Activated naive CD4-positive, alpha-beta T cell treated with anti-CD3 and anti-CD28 coated beads, Interleukin-2, amount 50 U/mL, for 16 hours (primary cell): ENCODE measurements at places on chromosomes 4 and X.

- DNase-seq = no peak
These were observed 204.1 kb downstream of the BCOR start for GRCh38 chrX:39893417-39894338.

DNA sequence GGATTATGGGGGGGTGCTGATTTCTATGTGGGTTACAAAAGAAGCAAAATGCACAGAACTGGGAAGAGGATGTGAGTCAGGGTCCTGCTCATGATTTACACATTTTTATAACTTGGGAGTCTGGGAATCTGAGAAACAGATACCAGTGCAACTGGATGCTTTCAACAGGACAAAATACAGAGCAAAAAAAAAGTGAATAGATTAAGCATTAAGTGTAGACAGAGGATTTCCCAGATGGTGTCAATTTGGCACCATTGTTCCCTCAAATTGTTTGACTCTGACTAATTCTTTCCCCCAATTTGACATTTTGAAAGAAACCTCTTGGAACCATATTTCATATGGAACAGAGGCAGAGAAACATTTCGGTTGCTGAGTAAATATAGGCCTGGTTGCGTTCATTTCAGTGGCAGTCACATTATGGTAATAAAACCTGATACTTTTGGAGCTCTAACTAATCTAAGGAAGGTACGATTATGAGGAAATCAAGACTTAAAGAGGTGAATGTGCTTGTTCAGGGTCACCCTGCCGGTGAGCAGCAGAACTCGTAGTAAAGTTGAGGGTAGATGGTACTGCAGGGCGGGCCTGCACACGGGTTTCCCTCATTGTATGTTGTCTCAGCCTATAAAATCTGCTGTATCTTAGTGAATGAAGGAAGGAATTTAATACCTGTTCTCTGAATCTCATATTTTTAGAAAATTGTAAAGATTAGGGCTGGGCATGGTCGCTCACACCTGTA lies 18.7 kb upstream of the CDKL5 start:
- DNase-seq = no peak

- DNase-seq = no peak
These were observed 17.1 kb upstream of the TMEM150C start for GRCh38 chr4:82578935-82579334.

DNA sequence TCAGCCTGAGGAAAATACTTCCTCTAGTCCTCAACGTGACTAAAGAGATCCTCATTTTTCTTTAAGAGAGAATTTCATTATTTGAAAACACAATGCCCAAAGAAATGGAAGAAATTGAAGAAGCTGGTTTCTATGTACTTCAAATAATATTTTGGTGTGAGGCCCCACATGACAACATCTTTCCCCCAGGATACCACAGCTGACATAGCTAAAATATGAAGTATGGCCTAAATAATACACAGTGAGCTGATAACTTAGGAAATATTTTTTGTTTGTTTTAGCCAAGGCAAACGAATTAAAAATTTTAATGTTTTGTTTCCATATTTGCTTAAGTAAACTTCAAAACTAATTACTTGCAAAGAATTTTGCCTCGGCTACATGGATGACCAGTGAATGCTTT lies 149.2 kb downstream of the CBR4 start:
- no peak for DNase-seq

DNA sequence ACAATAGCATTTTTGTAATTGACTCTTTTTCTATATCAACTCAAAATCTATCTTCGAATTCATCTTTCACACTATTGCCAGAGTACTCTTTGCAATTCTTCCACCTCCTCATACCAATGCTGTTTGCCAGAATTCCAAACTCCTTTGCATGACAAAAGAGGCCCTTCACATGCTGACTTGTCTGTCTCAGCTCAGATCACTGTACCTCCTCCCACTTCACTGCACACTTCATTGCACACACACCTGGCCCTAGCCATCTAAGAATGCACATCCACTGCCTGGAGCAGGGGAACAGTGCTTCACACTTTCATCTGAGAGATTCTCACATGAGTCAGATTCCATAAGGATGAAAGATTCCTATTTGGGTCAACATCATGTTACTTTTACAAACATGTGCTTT lies 56.5 kb downstream of the PRDM5 start:
- DNase-seq = no peak

- DNase-seq = no peak
These were observed 6.5 kb downstream of the TBC1D14 start for GRCh38 chr4:6916069-6916586.

DNA sequence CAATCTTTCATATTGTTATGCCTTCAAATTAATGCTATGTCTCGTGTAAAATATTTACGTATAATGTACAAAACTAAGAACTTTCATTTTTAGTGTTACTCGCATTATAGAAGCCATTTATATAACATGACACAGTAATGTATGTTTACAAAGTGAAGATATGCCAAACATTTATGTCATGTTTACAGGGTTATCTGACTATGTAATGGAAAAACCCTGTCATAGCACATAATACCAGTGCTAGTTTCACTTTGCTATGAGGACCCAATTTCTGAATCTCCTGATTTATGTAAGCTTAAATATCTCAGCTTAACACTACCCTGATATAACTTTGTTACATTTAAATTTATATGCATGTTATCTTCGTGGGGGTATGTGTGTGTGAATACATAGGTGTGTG lies 233.1 kb downstream of the FAT4 start:
- no peak for DNase-seq

DNA sequence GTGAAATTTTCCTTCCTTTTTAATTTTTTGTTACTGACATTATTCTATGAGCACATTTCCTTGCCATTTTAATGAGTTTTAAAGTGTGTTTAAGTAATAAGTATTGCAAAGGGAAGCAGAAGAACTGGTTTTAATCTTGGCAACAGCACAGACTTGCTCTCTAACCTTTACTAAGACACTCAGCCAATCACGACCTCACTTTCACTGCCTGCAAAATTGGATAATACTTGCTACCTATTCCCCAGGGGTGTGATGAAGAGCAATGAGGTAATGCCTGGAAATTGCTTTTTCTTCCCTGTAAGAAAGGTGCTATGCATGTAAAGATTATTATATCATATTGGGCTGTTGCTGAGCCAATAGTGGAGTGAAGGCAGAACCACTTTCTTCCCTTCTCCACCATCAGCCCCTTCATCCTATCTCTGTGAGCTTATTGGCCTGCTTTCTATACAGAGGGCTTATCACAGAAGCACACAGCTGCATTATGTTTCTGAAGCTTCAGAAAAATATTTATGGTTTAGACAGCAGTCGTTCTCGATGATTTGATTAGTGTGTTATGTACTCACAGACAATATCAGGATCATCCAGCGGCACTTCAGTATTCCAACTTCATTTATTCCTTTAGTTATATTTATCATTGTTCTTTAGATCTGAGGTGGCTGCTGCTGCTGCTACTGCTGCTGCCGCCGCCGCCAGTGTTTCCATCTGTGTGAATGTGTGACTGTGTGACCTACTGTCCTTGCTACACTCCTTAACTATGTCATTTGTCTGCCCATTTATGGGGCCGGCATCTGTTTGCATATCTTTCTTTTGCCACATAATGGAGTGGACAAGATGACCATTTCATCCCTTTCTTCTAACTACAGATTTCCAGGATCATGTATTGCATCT lies 255.1 kb downstream of the C4orf33 start:
- no peak for DNase-seq

DNA sequence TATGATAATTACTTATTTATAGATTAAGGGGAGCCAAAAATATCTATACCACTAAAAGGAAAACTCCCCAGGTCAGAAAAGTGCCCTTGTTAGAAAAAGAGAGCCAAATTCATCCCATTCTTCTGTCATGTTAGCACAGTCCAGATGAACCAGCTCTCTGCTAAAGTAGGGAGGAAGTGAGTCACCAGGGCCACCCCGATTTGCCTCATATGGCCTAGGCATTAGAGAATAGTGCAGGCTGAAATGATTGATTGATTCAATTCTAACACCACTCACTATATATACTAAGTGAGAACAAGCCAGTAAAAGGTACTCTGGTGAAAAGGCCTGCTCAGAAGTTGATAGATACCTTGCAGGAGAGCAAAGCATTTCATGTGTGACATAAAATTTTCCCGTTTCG lies 94.5 kb downstream of the SRPX start:
- DNase-seq = no peak

GRCh38 chr4:5552451-5552850 lies 155.9 kb downstream of the EVC2 start:
- no peak for DNase-seq

DNA sequence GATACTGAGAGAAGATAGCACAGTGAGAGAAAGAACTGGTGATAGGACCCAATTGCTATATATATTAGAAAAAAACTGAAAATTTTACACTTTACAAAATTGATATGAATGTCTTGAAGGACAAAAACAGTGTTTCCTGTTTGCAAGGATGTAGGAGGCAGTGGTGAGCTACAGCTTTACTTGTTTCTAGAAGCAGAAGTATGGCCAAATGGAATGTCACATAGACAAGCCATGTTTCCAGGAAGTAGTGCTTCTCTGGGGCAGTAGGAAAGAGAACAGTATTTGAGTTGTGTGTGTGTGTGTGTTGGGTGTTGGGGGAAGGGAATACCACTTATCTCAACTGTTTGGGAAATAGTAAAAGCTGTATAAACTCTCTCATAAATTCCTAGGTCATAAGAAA lies 60.9 kb upstream of the IBSP start:
- DNase-seq = no peak

- no peak for DNase-seq
These were observed 491.0 kb upstream of the MAGEB2 start for GRCh38 chrX:29724316-29724715.

DNA sequence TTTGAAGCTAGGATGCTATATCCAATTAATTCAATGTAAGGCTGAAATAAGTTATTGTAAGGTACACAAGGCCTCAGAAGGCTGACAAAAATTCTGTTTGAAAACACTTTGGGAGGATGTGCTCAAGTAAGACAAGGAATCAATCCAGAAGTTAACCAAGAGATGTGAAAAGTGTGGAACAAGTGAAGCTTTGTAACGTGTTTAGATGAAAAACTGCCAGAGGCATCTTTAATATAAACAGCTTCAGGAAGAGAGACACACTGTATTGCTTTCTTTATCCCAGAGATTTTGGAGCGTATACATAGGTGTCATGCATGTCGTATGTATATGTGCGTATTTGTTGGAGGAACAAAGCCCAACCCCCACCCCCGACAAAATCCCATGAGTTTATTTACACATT lies 28.3 kb upstream of the YTHDC1 start:
- DNase-seq = no peak

- DNase-seq = no peak
These were observed 282.2 kb downstream of the GUCY2F start for GRCh38 chrX:109199726-109200125.

DNA sequence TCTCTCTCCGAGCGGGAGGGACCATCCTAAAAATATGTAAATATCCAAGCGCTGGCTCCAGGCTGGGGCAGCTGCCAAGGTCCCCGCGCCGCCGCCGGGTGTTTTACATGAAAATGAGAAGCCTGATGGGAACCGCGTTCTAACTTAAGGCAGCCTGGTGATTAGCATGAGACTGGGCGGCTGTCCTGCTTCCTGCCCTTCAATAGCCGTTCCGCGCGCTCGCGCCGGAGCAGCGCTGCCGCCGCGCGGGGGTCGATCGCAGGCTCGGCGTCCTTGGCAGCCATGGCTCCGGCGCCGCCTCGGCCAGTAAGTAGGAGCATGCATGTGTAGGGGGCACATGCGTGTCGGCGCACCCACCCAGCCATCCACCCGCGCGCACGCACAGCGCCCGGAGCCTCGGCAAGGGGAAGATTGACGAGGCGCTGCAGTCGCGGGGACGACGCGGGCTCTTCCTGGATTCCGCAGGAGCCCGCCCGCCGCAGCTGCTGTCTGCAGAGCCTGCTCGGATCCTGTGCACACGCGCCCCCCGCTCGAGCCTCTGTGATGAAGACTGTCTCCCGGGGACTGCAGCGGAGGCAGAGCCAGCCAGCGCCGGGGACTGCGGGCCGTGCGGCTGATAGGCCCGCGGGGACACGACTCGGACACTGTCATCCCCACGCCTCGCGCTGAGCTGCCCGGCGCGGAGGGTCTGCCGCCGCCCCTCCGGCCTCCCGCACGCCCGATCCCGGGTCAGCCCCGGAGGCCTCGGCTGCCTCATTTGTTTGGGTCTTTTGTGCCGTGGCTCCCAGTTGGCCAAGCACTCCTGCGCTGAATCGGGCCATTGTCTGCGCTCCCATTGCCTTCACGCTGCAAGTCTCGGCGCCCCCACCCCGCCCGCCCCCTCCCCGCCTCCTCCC lies 734 bp downstream of the STOX2 start:
- DNase-seq = no peak

GRCh38 chr4:181908168-181908567 lies 335.0 kb upstream of the TENM3 start:
- no peak for DNase-seq

DNA sequence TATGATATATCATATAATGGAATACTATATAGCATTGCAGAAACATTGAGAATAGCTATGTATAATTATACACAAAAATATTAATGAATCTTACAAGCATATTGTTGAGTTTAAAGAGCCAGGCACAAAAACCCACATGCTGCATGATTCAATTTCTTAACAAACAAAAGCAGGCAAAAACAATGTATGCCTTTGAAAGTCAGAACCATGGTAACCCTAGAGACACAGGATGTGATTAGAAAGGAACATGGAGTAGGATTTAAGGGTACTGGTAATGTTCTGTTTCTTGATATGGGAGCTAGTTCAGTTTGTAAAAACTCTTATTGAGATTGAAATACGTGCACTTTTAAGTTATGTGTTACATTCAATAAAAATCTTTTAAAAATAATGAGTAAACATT lies 21.5 kb downstream of the CXCL8 start:
- no peak for DNase-seq

DNA sequence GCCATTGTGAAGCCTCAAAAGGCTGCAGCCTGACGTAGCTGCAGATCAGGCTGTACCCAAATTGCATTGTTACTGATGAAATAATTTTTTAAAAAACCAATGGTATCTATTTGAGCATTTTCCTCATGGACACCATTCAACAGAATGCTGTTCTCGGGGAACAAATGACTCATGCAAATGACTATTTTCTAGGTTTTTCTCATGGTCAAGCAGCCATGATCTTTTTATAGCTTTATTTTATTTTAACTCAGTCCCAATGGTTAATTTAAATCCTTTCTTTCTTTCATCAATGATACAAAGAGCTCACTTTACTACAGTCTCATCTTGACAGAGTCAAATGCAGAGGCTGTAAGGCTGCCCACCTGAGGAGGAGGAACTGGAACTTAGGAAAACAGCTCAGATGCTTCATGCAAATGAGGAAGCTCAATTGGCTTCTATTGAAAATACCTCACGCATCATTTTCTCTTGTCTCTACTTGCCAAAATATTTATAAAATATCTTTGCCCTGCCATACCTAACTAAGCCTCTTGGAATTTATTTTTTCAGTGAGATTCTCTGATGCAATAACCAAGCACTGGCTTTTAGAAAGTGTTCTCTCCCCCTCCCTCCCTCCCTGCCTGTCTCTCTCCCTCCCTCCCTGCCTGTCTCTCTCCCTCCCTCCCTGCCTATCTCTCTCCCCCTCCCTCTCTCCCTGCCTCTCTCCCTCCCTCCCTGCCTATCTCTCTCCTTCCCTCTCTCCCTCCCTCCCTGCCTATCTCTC lies 81.0 kb downstream of the SORBS2 start:
- DNase-seq = no peak

- no peak for DNase-seq
These were observed 154.0 kb downstream of the UGT8 start for GRCh38 chr4:114752391-114753165.
